CD4-positive, alpha-beta T cell treated with Interleukin-15 for 4 hours (primary cell): ENCODE measurements at places on chromosomes 6 and 20.

- DNase-seq = no peak
These were observed 19.3 kb downstream of the RAB22A start for GRCh38 chr20:58328836-58329235.

GRCh38 chr20:33539129-33539528 is 49.2 kb downstream of the CBFA2T2 start:
- DNase-seq = no peak

DNA sequence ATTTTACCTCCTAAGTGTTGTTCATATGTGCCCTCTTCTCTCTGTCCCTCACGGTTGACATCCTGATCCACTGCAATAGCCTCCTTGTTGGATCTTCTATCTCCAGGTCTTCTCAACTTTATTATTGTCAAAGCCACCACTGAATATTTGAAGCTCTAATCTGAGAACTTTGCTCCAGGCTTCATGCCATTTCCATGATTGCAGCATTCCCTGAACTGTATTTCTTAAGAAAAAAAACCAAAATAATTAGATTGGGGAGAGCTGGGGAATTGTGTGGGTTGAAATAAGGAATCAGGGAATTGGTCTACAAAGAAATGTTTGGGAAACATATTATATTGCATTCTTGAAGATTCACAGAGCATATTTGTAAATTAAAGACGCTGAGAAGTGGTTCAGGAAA is 2.5 kb upstream of the STX7 start:
- no peak for DNase-seq

- DNase-seq = no peak
These were observed 498.3 kb upstream of the SULF2 start for GRCh38 chr20:48283470-48284110.

DNA sequence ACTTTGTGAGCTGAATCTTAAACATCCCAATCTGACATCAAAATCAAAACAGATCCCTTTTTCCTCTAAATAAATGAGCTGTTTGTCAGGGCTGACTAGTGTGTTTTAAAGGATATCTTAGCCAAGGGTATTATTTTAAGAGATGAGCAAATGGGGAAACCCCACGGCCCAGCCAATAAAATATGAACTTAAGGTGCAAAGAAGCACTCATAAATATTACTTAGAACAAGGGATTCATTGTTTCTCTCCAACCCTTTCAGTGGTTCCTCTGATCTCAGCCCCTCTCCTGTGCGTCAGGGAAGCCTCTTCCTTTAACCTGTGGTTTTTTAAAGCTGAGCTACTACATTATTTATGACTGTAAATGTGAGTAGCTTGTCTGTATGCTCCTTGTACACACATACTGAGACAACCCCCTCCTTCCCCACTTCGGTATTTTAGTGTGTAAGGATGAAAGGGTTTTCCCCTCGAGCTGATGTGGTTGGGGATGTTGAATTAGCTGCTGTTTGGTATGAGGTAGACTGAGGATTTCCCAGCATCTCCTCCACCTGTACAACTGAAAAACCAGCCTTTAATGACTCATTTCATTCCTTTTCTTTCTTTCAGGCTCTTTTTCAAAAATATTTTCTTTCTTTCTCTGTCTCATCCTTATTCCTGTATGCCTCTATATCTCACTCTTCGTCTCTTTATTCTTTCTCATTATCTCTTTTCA is 6.5 kb downstream of the BMP5 start:
- no peak for DNase-seq

- DNase-seq = no peak
These were observed 39.6 kb upstream of the RCAN2 start for GRCh38 chr6:46530896-46531295.

- DNase-seq = no peak
These were observed 159.1 kb downstream of the ZDHHC14 start for GRCh38 chr6:157539900-157540752.
